Astrocyte (in vitro differentiated cells and primary cell): ENCODE measurements at places on chromosomes 12 and 14.

DNA sequence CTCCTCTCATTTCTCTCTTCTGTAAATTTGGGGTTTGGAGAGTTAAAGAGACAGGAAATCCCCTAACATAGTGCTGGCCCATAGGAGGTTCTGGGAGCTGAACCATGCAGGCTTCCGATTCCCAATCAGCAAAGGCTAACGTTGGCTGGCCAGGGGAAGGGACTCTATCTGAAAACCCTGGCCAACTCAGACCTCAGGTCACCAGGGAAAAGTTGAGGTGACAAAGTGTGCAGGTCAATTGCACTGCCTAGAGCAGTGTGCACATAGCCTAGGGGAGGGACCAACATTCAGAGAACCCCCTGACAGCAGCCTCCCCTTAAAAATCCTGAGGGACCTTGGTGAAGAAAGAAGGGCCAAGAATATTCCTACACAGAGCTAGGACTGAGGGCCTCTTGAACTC, 38.9 kb downstream of the TTC7B start:
- DNase-seq, result no peak

GRCh38 chr12:11134305-11134704, at the start of gene TAS2R30:
TSS of gene TAS2R30 (minus strand) at chr12:11134644. CDS start at chr12:11134244, 400 bp downstream.
- no peak for DNase-seq

GRCh38 chr14:50853891-50854290, 18.0 kb upstream of the ABHD12B start:
- no peak for DNase-seq

DNA sequence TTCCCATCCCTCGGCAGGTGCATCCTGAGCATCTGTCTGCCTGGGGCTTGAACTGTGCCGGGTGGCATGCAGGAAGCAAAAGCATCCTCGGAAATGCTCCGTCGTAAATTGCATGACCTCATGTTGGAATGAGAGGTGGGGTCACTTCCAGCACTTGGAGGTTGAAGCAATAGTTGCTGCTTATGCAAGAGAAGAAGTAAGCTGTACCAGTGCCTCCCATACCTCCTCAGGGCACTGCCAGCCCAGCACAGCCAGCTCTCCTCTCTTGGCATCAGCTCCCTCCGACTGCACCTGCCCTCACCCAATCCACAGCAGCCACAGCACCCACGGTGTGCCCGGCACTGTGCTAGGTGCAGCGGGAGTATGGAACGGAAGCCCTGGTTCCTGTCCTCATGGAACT, 11.5 kb downstream of the TEAD4 start:
- no peak for DNase-seq

GRCh38 chr12:120532701-120533238, 1.4 kb upstream of the RNF10 start:
- no peak for DNase-seq

DNA sequence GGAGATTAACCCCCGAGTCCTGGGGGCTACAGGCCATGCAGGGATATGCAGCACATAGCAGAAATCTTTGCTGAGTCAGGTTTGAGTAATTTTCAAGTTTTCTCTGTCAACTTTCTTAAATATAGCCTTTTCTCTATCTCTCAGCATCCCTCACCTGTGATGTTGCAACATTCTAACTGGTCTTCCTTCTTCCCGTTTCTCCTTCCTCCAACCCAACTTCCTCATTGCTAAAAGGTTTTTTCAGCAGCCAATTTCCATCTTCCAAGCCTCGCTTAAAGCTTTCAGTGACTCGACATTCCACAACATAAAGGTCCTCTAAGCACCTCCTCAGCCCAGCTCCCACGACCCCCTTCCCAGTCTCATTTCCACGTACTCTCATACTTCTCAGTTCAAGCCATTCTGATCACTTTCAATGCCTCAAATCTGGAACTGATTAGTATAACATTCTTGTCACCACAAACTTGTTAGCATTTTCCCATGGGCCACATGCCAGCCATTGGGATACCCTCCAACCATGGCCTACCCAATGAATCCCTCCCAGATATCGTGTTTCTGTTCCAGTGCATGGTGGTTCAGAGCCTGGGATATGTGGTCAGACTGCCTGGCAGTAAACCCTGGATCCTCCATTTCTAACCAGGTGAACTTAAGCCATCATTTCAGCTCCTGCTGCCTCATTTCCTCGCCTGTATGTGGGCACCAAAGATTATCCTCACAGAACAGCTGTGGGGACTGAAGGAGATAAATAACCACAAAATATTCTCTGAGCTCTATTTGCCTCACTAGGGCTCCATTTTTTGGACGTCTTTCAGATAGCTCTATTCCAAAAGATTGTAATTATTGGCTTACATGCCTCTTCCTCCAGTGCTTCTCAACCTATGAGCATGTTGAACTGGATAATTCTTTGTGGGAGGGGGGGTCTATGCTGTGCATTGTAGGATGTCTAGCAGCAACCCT, 65.8 kb downstream of the KCNK10 start:
- no peak for DNase-seq

DNA sequence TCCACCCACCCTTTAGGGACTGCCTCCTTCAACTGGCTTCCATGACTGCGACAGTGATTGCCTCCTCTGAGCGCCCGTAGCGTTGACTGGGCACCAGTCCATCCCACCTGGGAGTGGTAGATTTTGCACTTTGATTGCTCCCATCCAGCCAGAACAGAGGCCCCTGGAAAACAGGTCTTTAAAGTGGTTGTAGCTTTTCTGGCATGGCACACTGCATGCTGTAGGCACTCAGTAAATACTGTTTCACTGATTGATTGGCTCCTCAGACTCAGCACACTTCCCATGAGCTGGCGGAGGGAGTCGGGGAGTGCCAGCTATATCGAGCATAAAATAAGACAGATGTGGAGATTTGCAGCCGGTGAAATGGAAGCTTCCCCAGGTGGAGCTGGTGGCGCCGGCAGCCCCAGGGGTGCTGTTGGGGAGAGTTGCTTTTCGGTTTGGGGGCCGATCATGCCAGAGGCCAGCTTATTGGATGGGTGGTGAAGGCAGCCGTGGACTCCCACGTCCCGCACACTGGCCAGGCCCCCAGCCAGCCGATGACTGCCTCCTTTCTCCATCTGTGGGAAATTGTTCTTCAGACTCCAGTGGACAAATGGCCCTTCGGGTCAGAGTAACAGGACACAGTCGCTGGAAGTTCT, 200.2 kb downstream of the TSPAN9 start:
- DNase-seq, result no peak

GRCh38 chr14:61528591-61529021, 166.7 kb upstream of the HIF1A start:
- peak; percentile 96 for DNase-seq

DNA sequence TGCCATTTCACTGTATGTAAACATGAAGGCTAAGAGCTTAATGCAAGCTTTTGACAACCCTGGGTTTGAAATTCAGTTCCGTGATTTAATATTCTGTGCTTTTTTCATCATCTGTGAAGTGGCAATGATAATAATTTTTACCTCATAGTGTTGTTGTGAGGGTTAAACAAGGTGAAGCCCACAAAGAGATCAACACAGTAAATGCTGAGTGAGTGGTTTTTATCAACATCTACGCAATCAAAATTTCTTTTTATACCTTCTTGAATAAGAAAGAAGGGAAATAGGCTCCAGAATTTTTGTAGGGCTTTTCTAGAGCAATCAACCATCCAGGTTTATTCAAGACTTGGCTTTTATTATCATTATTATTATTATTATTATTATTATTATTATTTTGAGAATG, 490.8 kb downstream of the SOX5 start:
- DNase-seq, result no peak

GRCh38 chr12:74242088-74242487, 295.5 kb upstream of the ATXN7L3B start:
- no peak for DNase-seq

DNA sequence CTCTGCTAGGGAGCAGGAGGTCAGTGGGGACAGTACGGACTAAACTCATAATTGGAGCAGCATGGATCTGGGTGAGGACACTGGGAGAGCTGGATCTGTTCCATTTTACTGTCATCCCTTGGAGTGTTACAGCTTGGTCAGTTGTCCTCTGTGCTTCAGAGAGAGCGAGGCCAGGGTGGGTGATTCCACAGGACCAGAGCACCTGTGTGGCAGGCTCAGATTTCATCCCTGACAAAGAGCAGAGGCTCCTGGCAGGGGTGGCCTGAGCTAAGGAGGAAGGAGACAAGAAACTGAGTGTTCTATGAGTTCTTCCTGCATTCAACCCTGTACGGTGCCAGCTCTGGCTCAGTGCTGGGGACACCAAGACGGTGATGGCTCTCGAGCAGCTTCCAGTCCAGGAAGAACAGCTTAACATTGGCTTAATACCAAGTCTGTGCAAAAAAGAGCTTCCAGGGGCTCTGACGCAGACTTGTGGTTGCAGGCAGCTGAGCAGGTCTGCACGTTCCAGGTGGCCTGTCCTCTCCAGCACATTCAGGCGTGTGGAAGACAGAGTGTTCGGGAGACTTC, 8.4 kb upstream of the PGF start:
- DNase-seq, result peak; percentile 66

GRCh38 chr12:72063073-72063472, 124.4 kb downstream of the TPH2 start:
- no peak for DNase-seq

- peak; percentile 84 for DNase-seq
Measured at GRCh38 chr12:104866291-104866690, 91.8 kb downstream of the SLC41A2 start.

- DNase-seq, result peak; percentile 69
Measured at GRCh38 chr14:103008768-103009357, 48.5 kb downstream of the CDC42BPB start.

DNA sequence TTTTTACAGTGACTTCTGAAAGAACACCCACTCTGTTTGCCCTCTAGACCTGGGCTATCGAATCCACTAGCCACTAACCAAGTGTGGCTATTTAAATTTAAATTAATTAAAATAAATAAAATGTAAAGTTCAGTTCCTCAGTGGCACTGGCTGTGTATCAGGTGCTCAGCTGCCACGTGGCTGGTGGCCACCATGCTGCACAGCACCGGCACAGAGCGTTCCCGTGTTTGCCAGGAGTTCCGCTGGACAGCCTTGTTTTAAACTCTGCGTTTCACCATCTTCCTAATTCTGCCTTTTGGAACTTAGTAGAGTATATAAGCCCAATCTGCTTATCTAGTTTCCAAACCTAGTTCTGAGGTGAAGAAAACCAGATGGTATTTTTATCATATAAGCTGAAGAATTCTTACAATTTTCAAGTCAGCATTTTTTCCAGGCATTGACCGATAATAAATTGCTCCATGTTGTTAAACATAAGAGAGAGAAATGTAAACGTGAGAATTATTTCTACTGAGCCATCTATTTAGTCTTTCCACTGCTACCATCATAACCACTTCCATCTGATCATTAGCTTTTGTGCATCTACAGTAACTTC, 339.0 kb downstream of the CACNA1C start:
- no peak for DNase-seq

GRCh38 chr12:25194722-25195055, 271 bp downstream of the DNAI7 start:
- DNase-seq, result no peak

GRCh38 chr12:111180426-111181142, 188.3 kb downstream of the PHETA1 start:
- no peak for DNase-seq

DNA sequence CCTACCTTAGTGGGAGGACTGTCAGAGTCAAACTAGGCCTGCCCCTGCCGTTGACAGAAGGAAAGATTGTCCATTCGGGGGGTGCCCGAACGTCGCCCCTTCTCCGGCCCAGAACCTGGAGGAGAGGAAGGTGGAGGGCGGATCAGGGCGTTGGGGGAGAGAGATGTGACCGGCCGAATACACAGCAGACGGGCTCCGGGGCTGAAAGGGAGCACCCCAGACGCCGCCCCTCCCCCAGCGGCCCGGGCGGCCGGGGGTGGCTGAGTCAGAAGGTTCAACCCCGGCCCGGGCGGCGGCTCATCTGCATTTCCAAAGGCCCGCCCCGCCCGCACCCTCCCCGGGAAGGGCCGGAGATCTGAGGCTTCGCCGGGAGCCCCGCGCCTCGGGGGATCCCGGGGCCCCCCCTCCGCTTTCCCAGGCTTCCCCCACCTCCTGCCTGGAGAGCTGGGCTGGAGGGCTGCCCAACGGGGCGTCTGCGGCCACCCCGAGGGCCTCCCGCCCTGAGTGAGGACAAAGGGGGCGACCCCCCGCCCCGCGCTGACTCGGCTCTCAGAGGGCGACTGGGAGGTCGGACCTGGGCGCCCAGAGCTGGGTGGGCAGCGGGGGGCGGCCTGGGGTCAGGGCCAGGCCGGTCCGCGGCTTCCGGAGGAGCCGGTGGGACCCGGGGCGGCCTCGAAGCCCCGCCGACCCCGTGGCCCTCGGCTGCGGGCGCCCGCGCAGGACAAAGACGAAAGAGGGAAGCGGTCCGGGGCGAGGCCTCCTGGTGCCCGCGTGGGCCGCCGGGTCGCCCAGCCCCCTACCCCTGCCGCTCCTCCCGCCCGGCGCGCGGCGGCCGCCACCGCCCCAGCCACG, 3.7 kb upstream of the SETD1B start:
- DNase-seq, result peak; percentile 77

GRCh38 chr14:90641615-90642243, 174.5 kb downstream of the TTC7B start:
- DNase-seq, result no peak

DNA sequence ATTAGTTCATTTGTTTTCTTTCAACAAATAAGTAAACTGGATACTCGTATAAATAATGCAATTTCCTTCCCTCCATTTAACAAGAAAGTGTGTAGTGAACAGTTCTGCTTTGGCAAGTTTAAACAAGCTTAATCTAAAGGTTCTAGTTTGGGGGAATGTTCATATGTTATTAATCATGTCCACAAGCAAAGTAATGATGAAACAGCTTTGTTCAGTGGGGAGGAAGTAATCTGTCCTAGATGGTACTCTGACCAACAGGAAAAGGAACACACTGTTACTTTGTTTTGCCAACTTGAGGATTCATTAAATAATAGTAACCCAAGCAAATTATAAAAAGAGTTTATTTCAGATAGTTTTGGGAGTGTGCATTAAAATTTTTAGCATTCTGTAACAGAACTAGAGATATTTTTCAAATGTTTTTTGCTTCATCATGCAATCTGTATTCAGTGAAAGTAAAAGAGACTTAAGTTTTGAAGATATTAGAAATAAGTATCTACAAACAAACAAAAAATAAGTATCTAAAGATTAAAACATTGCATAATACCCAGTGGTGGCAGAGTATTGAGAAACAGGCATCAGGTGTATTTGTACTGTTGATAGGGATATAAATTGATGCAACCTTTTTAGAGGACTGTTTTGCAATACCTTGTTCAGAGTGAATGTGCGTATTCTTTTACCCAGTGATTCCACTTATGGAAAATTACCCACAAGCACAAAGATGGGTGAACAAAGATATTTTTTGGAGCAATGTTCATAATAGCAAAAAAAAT, 61.1 kb downstream of the RAB35 start:
- peak; percentile 3 for DNase-seq

GRCh38 chr14:55316564-55316963, 45.3 kb downstream of the FBXO34 start:
- DNase-seq, result no peak
